ENCODE measurements at places on chromosomes 13 and 19. TPM values are rescaled to one million over a fixed set of nuclear protein-coding genes. Genes with fewer than 3 reads are reported as not detected.

ATP8B3 gene
- total RNA-seq, result 2.3 TPM

SHISA7 gene
- total RNA-seq, result not detected

JSRP1 gene
- 0.77 TPM for total RNA-seq

ZNF317 gene
- 23.1 TPM for total RNA-seq

RASGRP4 gene
- not detected for total RNA-seq

ODAD3 gene
- total RNA-seq, result 0.49 TPM

PEG3 gene
- total RNA-seq, result not detected

CGB7 gene
- total RNA-seq, result 0.53 TPM

SOHLH2 gene
- not detected for total RNA-seq

DOCK9 gene
- 21.9 TPM for total RNA-seq

FAM83E gene
- 0.22 TPM for total RNA-seq

PTH2 gene
- total RNA-seq, result not detected

PROZ gene
- not detected for total RNA-seq

PLIN5 gene
- total RNA-seq, result 0.28 TPM

NLRP5 gene
- not detected for total RNA-seq

BEST2 gene
- 1.8 TPM for total RNA-seq

LGALS7B gene
- not detected for total RNA-seq

NCLN gene
- total RNA-seq, result 79.9 TPM

PRDX2 gene
- 0.87 TPM for total RNA-seq

PEAK3 gene
- total RNA-seq, result 0.08 TPM

CEACAM20 gene
- total RNA-seq, result not detected

TMEM190 gene
- 1.9 TPM for total RNA-seq

C19orf67 gene
- not detected for total RNA-seq

C1QTNF9 gene
- not detected for total RNA-seq

C1QTNF9B gene
- total RNA-seq, result not detected

SOX1 gene
- total RNA-seq, result not detected

CPT1C gene
- total RNA-seq, result 14.5 TPM

SLC25A41 gene
- 0.11 TPM for total RNA-seq

KLK8 gene
- not detected for total RNA-seq

SMAD9 gene
- 0.06 TPM for total RNA-seq

PBX4 gene
- total RNA-seq, result 1.3 TPM

CYSLTR2 gene
- total RNA-seq, result not detected

PSG6 gene
- total RNA-seq, result not detected

ZNF14 gene
- total RNA-seq, result 1.8 TPM

HAUS8 gene
- 15.8 TPM for total RNA-seq

CGB5 gene
- 0.85 TPM for total RNA-seq

FAM216B gene
- total RNA-seq, result not detected

SCGB2B2 gene
- not detected for total RNA-seq

TEAD2 gene
- 14.1 TPM for total RNA-seq

ZNF560 gene
- total RNA-seq, result not detected

ADAT3 gene
- 4.2 TPM for total RNA-seq

CD70 gene
- 22.8 TPM for total RNA-seq

FFAR3 gene
- total RNA-seq, result not detected

SLITRK1 gene
- not detected for total RNA-seq

CEACAM4 gene
- total RNA-seq, result not detected

LILRB5 gene
- total RNA-seq, result not detected

NRTN gene
- 1.2 TPM for total RNA-seq

VN1R2 gene
- total RNA-seq, result not detected

FOXA3 gene
- total RNA-seq, result 0.95 TPM

TJP3 gene
- 1.1 TPM for total RNA-seq

SULT2A1 gene
- total RNA-seq, result not detected

NLRP7 gene
- total RNA-seq, result not detected
